Kidney tubule cell (primary cell): ENCODE measurements at places on chromosomes 1 and 21.

- DNase-seq = no peak
These were observed 98.5 kb downstream of the RERE start for GRCh38 chr1:8718850-8719361.

DNA sequence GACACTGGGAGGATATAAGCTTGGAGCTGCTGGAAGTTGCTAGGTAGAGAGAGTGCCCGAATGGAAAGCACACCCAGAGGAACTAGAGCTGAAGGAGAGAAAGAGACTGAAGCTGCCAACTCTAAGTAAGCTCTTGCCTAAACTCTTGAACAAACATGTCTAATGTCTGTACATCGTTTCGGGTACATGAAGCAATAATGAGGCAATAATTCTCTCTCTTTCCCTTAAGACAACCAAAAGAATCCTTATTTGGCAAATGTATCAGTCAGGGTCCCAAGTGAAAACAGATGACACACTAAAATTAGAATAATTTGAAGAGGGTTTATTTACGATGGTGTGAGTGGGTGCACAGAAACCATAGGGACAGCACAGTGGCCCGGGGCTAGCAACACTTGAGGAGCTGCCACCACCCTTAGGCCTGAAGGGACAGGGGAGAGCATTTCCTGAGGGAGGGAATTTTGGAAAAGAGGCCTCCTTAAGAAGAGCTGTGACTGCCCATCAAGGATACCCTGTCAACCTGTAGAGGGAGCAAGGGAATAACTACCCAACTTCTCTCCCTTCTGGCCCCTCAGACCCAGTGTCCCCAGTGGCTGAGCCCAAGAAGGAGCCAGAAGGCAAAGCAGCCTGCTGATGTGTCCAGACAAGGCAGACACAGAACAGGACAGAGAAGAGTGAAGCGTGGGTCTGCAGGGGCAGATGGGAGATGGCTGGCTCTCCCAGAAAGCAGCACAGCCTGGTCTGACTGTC lies 36.1 kb upstream of the KHDRBS1 start:
- no peak for DNase-seq

DNA sequence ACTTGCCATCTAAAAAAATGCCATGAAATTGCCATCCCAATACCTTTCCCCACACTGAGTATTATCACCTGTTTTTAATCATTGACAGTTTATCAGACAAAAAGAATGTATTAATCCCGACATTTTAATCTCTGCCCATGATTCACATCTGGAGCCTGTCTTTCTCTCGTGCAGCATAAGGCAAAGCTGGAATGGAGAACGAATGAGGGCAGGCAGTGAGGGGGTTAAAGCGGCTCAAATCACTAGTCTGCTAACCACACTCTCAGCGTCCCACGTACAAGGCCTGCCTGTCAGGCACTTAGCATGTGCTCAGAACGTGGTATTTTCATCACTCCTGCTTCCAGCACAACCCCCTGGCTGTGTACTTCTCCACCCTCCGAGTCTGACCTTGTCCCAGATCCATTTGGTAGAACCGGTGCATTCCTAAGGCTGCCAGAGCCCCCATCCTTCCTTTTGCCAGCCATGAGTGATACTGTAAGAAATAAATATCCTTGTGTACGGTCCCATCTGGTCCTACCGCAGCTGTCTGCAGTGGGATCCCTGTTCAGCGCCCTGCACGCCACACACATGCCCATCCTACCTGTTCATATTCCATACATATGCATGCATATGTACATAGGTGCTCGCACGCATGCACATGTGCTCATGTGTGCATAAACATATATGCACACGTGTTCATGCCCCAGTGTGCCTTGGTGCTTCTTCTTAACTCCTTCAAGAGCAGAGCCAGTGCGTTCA lies 34.6 kb upstream of the FHAD1 start:
- DNase-seq = peak; percentile 81

- DNase-seq = peak; percentile 87
These were observed at the start of gene SOX13 for GRCh38 chr1:204072931-204073836. Gene SOX13, plus strand, starts transcription at chr1:204073115. Its CDS starts 39,801 bp downstream, at chr1:204112916.

- DNase-seq = no peak
These were observed 9.7 kb upstream of the RUNX3 start for GRCh38 chr1:24939675-24940193.

DNA sequence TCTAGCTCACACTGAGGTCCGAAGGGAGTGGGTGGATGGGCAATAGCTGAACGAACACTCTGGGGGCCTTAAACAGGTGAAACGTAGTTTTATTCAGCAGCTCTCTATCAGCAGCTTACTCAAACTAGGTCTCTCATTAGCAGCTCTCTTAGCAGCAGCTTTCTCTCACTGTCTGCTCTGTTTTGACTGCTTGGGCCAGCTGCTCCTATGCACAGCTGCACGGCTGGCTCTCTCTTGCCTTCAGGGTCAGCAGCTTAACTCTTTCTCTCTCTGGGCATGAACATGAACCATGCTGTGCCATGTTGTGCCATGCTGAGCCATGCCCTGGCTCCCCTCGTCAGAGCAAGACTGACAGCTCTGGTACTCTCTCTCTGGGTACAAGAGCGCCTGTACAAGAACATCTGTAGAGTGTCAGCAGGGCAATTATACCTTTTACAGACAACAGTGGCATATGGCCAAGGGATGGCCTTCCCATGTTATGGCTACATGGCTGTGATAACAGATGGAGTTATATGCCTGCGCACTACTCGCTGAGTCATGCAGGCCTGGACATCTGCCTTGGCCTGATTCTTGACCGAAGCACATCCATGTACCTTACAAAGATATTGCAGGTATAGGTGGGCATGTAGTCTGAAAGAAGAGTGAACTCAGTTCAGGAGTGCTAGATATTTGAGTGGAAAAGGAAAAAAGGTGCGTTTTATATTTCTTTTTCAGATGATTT lies 152.4 kb downstream of the LEPR start:
- DNase-seq = no peak

DNA sequence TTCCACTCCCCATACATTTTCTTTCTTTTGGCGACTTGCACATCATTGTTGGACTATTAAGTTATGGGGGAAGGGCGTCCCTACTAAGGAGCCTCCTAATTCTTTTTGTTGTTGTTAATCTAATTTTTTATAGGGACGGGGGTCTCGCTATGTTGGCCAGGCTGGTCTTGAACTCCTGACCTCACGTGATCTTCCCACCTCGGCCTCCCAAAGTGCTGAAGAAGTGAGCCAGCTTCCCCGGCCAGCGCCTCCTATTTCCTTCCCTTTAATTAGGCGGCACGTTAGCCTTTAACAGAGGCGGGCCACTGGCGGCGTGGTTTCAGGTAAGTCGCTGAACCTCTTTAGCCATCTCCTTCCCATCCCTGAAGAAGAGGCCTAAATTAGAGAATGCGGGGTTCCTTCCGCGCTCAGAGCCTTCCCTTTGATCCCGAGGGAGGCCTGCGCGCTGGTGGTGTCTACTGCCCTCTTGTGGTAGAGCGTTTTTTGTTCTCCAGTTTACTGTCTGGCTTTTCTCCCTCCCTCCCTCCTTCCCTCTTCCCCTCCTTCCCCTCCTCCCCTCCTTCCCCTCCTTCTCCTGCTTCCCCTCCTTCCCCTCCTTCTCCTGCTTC lies 38.1 kb downstream of the TNFRSF9 start:
- DNase-seq = peak; percentile 68

DNA sequence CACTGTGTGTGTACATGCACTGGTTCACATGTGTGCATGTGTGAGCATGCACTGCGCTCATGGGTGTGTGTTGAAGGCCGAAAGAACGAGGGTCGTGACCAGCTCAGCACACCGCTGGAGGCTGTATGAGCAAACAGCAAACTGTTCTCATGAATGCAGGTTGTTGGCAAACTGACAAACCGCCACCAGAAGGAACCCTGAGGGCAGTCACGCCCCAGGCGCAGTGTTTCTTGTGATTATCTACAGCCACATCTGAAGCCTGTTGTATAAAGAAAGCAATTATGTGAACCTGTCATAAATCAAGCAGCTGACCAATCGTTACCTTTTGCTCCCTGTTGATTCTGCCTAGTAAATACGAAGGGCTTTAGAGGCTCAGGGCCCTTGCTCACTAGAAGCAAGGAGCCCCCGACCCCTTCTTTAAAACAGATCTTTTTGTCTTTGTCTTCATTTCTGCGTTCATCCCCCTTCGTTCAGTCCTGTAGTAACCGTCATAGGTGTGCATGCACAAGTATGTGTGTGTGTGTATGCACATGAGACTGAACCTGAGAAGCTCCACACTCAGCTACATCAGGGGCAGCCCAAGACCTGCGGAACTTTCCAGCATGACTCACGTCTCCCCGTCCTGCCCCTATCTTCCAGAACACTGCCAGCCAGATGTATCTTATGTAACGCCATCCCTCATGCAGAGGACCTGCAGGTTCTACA lies 16.8 kb upstream of the RIPK4 start:
- DNase-seq = peak; percentile 76

DNA sequence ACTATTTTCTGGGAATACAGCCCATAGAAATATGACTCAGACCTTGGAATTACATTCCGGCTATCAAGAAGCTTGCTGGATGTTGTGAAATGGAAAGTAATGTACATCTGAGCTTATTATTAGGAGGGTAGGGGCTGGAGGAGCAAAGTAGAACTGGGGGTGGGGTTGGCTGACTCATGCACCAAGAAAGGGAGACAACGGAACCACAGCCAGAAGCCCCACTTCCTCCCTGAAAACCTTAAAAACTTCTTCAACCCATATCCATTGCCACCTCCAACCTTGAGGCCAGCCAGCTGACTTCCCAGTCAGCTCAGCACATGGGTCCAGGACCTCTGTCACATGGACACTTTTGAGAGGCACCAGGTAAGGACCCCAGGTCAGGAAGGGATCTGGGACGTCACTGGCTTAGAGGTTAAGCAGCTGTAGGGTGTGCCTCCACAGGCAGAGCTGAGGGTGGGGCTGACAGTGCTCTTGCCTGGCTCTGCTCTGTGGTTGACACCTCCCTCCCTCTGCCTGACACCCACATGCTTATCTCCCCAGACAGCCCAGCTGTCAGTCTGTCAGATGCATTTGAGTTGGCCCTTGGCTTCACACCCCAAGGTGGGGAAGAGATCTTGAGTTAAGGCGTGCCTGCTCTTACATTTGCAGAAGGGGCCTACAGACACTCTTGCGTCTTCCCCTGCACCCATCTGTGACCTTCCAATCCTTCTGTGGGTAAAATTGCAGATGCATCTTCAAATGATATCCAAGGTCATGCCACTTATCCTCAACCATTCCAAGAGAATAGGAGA lies 5.7 kb upstream of the ZNF683 start:
- DNase-seq = peak; percentile 80

- peak; percentile 75 for DNase-seq
These were observed 129.8 kb downstream of the S1PR1 start for GRCh38 chr1:101366513-101367215.

DNA sequence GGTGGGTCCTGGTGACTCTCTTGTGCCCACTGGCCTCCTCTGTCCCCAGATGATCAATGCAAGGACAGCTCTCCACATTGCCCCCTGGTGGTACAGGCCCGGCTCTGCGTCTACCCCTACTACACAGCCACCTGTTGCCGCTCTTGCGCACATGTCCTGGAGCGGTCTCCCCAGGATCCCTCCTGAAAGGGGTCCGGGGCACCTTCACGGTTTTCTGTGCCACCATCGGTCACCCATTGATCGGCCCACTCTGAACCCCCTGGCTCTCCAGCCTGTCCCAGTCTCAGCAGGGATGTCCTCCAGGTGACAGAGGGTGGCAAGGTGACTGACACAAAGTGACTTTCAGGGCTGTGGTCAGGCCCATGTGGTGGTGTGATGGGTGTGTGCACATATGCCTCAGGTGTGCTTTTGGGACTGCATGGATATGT lies 10.8 kb downstream of the ADAMTSL4 start:
- peak; percentile 71 for DNase-seq

- no peak for DNase-seq
These were observed 63.7 kb downstream of the SCCPDH start for GRCh38 chr1:246787781-246788513.

- peak; percentile 80 for DNase-seq
These were observed 6.1 kb upstream of the RNF223 start for GRCh38 chr1:1080122-1080757.

- DNase-seq = peak; percentile 80
These were observed 16.4 kb downstream of the TP73 start for GRCh38 chr1:3668585-3669300.

- no peak for DNase-seq
These were observed 173.4 kb downstream of the HUNK start for GRCh38 chr21:32046191-32046590.

GRCh38 chr1:244063498-244063897 lies 12.4 kb downstream of the ZBTB18 start:
- DNase-seq = no peak

DNA sequence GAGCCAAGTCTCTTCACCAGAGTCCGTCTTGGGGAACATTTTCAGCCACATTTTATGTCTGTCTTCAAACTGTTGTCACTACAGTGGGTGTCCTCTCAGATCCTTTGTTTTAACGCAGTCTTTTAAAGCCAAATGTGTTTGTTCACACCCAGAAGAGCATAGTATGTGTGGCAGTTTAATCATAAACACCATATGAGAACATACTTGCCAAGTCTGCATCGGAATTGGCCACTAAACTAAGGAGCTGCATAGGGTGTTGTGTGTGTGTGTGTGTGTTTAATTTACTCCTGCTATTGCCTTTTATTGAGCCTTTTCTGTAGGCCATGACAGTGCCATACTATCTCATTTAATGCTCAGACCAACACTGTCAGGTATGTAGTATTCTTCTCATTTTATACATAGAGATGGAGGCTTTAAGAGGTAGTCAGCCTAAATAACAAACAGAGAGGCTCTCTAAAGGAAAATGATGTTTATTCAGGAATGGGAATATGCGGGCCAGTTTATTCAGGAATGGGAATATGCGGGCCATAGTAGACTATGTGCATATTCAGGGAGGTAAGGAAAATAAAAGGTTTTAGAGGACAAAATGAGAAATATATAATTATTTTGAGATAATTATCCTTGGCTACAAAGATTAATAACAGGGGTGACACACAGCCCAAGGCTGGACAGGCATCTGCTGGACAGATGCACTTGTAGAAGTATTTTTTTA lies 67.9 kb upstream of the L1TD1 start:
- DNase-seq = no peak

DNA sequence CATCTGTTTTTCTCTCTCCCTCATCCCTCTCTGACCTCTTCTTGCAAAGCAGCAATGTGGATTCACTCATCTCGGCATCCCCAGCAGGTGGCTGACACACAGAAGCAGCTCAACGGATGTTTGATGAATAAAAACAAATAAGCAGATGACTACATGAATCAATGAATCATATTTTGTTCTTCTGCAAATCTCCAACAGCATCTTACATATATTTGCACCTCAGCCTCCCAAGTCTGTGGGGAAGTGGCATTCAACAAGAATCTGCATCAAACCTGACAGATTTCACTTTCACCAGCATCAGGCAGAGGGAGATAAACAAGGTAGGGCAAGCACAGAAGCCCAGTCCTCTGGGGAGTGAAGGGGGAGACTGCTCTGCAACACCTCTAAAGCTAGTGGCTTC lies 34.0 kb downstream of the CAPN8 start:
- peak; percentile 14 for DNase-seq

- DNase-seq = no peak
These were observed 46.7 kb upstream of the SARS1 start for GRCh38 chr1:109167001-109167506.

GRCh38 chr1:210262897-210263272 lies 30.3 kb downstream of the SERTAD4 start:
- DNase-seq = no peak

GRCh38 chr1:183889095-183889494 lies 84.2 kb downstream of the RGL1 start:
- no peak for DNase-seq

- DNase-seq = no peak
These were observed 38.3 kb upstream of the OSBPL9 start for GRCh38 chr1:51578383-51579109.

- DNase-seq = peak; percentile 88
These were observed 14.6 kb downstream of the OTUD7B start for GRCh38 chr1:149995927-149996326.

GRCh38 chr1:54575605-54576290 lies 27.7 kb downstream of the ACOT11 start:
- no peak for DNase-seq

GRCh38 chr1:244353551-244354091 lies 98.1 kb downstream of the ADSS2 start:
- DNase-seq = peak; percentile 99
